ENCODE measurements at places on chromosomes 1 and 21.

- DNase-seq: no peak
These were observed 288.7 kb downstream of the LMX1A start for GRCh38 chr1:165067829-165068228.

DNA sequence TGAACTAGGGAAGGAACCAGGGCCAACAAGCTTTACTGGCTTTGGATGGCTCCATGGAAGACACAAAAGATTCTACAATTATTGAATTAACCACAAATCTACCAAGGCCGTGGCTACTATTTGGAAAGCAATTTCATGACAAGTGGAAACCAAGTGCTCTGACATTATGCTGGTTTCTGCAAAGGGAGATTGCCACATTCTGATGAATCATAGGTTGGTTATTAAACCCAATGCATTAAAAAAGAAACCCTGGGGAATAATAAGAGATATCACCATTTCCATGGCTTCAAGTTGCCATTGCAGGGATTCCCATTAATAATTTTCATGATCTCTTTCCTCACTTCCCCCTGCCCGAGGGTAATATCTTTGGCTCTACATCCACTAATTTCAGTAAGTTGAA is 359.2 kb upstream of the NCAM2 start:
- DNase-seq: no peak

GRCh38 chr1:244065960-244066388 is 14.9 kb downstream of the ZBTB18 start:
- no peak for DNase-seq

DNA sequence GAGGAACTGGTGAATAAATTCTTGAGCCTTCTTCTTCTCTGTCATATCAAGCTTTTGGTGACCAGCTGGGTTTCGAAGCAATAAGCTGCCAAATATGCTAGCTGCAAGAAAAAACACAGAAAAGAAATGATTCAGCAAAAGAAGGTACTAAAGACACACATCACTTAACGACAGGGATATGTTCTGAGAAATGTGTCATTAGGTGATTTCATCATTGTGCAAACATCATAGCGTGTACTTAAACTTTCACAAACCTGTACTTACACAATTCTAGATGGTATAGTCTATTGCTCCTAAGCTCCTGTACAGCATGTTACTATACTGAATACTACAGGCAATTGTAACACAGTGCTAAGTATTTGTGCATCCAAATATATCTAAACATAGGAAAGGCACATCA is 2.9 kb upstream of the MTF1 start:
- no peak for DNase-seq
